ENCODE measurements at places on chromosomes 5 and 9. TPM values are rescaled to one million over a fixed set of nuclear protein-coding genes. Genes with fewer than 3 reads are reported as not detected.

The FOXD4 gene
- not detected for total RNA-seq

The FBXL7 gene
- not detected for total RNA-seq

The APC gene
- 48.3 TPM for total RNA-seq

The CDH6 gene
- not detected for total RNA-seq

The GMCL2 gene
- total RNA-seq: not detected

The NEUROG1 gene
- not detected for total RNA-seq

The SVEP1 gene
- not detected for total RNA-seq

The ZNF474 gene
- 0.10 TPM for total RNA-seq

The KIF4B gene
- total RNA-seq: not detected

The SIMC1 gene
- total RNA-seq: 11.5 TPM

The PCDHGA5 gene
- 0.21 TPM for total RNA-seq

Measured in mononuclear cell (primary cell).